ENCODE measurements at places on chromosomes 7 and 10.

GRCh38 chr7:132580277-132580676, 4.0 kb upstream of the PLXNA4 start:
- H3K4me1 ChIP-seq = no peaks in the 10 kb centered on the region
- H3K4me3 ChIP-seq = no peak overlapping the region
- peaks cover 27% of the 10 kb centered on the region for H3K27me3 ChIP-seq

DNA sequence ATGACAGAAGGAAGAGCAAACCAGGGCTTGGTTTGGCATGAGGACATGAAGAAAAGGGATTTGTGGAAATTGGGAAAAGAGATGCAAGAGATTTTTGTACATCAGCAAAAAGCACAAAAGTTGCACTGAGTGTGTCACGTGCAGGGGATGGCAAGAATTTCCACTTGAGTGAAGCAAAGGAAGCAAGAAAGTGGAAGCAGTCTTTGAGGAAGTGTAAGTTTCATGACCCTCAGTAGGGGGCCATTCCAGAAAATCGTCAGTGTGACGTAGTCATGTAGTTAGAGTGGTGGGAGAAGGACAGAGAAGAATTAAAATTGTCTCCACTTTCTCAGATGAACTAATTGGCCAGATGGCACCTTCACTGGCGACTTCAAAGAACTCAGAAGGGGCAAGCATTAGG, 123.3 kb upstream of the FZD1 start:
- no peaks in the 10 kb centered on the region for H3K36me3 ChIP-seq
- no peaks in the 10 kb centered on the region for H3K4me1 ChIP-seq
- H3K27ac ChIP-seq = no peak overlapping the region
- no peak overlapping the region for H3K4me3 ChIP-seq
- peak; percentile 31 for DNase-seq
- no peaks in the 10 kb centered on the region for H3K27me3 ChIP-seq

DNA sequence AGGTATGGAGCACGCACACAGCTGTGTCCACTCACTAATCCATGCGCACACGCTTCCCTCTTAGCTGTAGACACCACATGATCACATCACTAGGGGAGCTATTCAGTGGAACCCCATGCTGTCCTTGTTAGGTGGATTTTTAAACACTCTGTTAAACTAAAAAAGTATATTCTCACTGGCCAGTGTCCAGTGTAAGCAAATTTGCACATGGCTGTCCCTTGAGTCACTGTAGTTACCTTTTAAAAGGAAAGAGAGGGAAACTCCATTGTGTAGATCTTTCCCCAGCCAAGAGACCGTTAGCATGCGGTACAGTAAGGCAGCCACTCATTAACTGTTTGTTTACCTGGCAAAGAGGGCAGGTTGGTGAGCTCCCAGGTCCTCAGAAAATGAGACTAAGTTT, 81.6 kb upstream of the INSYN2A start:
- H3K4me1 ChIP-seq = no peaks in the 10 kb centered on the region
- H3K4me3 ChIP-seq = no peak overlapping the region
- H3K27ac ChIP-seq = no peak overlapping the region
- H3K36me3 ChIP-seq = no peaks in the 10 kb centered on the region
- no peak for DNase-seq
- H3K27me3 ChIP-seq = no peaks in the 10 kb centered on the region

GRCh38 chr10:81502677-81503359, 372.2 kb upstream of the NRG3 start:
- DNase-seq = no peak
- H3K27me3 ChIP-seq = no peaks in the 10 kb centered on the region
- H3K4me3 ChIP-seq = no peak overlapping the region
- H3K27ac ChIP-seq = no peak overlapping the region

DNA sequence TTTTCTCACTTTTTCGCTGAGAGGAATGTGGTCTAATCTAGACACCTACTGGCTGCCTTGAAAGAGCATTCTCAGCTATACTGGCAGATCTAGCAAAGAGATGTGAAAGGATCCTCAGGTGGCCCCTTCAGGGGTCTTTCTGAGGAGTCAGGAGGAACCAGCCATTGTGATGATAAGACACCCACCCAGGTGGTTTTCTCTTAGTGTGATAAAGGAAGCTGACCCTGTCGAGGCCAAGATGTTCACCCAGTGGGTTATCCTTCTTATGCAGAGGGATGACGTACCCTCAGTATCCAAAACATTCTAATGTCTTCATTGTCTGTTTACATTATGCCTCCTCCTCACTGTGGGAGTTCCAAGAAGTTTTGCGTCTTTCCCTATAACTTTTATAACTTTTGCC, 98.3 kb upstream of the LRGUK start:
- peak; percentile 80 for DNase-seq
- no peaks in the 10 kb centered on the region for H3K36me3 ChIP-seq
- H3K4me3 ChIP-seq = no peak overlapping the region
- H3K27ac ChIP-seq = no peak overlapping the region
- no peaks in the 10 kb centered on the region for H3K4me1 ChIP-seq

Measured in mesendoderm (in vitro differentiated cells).